ENCODE measurements at places on chromosomes 7 and 10.

- DNase-seq: no peak
Observed at GRCh38 chr10:123997486-123998196, 95.8 kb downstream of the CHST15 start.

DNA sequence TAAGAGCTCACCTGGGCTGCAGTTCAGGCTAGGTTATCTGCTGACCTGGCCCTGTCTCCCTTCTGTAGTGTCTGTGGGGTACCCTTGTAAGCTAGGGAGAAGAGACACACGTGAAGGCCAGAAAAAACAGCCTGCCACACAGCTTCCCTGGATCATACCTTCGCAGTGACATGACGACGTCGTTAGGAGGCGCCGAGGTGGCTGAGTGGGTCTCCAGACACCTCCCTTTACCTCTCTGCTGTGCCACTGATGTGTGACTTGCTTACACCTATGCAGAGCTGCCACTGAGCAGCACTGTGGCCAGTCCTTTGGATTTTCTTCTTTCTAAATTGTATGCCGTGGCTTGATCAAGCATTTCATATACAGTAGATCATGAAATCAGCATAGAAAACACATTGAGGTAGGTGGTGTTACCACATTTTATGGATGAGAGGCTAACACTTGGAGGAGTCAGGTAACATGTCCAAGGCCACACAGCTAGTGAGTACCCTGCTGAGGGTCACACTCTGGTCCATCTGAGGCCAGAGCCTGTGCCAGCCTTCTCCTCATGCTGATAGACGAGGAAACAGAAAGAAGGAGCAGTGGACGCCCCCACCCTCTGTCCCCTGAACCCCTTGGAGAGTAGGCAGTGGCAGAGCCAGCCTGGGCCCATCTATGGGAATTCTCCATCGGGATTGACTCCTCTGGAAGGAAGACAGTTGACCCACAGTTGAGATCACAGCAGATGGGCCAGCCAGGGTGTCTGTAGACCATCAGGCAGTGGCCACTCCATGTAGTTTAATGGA is 23.1 kb downstream of the HTRA1 start:
- no peak for DNase-seq

GRCh38 chr10:131068311-131068710 is 243.2 kb downstream of the TCERG1L start:
- DNase-seq: no peak

DNA sequence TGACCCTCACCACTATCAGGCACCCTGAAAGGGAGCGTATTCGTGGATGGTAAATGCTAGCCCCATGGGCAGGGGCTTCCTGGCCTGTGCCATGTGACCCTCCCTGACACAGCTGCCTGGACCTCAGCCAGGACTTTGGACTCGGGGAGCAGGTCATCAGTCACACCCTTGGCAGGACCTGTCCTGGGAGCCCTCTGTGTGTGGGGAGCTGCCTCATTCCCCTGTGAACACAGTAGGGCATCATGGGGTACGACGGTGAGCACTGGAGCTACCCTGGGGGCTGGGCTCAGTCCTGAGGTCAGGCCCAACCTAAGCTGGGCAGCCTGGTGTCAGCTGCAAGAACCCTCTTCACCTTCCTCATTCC is 129.3 kb upstream of the FAM20C start:
- DNase-seq: no peak

Measured in stimulated activated CD8-positive, alpha-beta memory T cell treated with anti-CD3 and anti-CD28 coated beads, Interleukin-7, amount 100 ng/mL, for 48 hours (primary cell).